Pons (tissue), 1 donor: ENCODE measurements at places on chromosomes 1 and 21.

DNA sequence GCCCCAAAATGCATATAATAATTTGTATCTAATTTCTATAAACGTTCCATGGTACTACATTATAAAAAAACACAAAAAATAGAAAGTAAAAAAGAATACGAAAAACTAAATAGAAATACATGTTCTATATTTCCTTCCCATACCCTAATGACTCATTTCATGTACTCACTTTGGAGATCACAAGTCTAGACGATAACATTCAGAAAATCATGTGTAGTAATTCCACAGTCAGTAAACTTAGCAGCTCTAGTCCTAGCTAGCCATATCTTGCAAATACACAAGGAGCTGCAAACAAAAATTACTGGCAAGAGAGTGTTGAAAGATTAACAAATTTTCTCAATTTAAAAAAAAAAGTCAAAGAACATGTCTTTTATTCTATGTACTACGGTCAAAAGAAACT, 1.4 kb downstream of the GOLPH3L start:
- DNase-seq, result no peak

GRCh38 chr1:247833601-247834000, 8.1 kb downstream of the OR11L1 start:
- DNase-seq, result no peak

DNA sequence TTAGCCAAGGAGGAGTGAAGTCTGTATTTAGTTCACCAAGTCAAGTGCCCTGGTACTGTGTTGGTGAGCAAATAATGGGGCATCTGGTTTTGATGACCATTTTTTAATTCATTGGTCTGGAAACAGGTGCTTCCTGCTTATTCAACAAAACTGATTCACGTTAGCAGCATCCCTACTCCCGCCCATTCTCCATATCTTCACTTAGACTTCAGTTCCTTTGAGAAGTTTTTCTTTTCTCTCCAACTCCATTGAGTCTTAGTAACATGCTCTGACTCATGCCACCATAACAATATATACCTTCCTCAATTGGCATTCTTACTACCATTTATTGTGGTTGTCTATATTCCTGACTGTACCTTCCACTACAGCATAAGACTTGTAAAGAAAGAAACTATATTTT, 468.9 kb downstream of the DPYD start:
- DNase-seq, result no peak

DNA sequence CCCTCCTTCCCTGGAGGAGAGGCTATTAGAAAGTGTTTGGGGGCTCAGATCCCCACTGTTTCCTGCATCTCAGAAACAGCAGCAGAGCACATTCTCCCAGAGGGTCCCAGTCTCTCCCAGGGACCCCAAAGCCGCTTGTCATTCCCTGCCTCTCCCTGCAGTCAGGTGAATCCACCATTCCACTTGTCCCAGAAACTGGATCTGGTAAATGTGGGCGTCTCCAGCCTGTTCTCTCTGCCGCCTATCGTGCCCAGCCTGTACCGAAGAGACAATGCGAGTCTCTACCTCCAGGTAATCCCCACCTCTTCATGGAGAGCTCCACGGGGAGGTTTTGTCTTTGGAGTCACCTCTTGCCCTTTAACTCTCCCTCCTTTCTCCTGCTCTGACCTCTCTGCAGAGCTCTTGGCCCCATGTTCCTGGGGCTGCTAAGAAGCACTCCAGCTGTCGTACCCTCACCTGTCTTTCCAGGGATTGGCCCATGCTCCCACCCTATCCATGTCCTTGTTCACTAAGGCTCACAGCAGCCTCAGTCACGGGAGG, 26.9 kb downstream of the INAVA start:
- no peak for DNase-seq

GRCh38 chr21:44800103-44800502, 1.5 kb downstream of the UBE2G2 start:
- no peak for DNase-seq

DNA sequence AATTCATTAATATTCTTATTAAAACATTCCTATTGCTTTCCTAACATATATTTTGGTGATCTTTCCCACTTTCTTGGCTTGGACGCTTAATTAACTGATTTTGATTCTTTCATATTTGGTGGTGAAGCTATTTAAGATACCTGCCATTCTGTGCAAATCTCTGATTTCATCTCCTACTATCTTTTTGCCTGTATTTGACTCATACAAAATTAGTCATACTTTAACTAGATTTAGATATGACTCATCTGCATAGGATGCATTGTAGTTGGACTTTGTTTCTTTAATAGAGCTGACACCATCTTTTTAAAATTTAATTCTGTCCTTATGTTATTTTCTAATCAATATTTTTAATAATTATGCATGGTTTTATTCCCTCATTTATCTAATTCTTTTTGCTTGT, 93.8 kb upstream of the PLPPR4 start:
- no peak for DNase-seq

- DNase-seq, result no peak
These were observed 148.4 kb upstream of the TMEM51 start for GRCh38 chr1:15005116-15005515.

- DNase-seq, result no peak
These were observed 23.7 kb upstream of the GREM2 start for GRCh38 chr1:240635466-240636256.

DNA sequence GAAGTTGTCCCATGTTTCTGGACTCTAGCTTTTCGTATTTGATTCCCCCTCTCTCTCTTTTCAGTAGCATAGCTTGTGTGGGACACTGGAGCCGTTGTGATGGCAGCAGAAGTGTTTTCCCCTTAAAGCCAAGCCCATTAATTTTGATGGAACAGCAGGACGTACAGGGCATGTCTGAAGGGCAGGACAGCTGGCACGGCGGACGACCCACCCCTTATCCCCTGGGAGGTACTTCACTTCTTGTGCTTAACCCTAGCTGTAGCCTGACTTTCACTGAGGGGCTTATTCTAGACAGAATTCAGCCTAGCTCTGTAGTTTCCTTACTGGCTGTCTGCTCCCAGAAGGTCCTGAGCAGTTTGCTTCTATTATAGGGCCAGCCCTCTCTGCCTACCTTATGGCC, 8.6 kb upstream of the PPFIA4 start:
- no peak for DNase-seq

DNA sequence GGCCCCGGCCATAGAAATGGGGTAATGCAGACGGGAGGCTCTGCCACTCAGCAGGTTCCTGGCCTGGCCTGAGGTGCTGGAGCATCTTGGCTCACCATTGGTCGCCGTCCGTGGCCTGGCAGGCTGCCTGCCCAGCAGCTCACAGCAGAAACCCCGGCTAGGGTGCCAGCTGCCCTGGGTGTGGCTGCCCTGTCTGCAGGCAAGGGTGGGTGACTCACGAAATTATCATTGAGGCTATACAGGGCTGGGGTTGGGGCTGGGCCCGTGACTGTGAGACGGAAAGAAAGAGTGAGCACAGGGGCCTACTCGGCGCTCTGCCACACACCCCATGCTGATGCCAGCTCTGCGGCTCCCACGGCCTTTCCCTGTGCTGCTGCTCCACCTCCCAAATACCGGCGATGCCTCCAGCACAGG, 8.0 kb upstream of the PKP1 start:
- DNase-seq, result no peak

- DNase-seq, result no peak
These were observed 32.5 kb downstream of the THRAP3 start for GRCh38 chr1:36256558-36257374.

DNA sequence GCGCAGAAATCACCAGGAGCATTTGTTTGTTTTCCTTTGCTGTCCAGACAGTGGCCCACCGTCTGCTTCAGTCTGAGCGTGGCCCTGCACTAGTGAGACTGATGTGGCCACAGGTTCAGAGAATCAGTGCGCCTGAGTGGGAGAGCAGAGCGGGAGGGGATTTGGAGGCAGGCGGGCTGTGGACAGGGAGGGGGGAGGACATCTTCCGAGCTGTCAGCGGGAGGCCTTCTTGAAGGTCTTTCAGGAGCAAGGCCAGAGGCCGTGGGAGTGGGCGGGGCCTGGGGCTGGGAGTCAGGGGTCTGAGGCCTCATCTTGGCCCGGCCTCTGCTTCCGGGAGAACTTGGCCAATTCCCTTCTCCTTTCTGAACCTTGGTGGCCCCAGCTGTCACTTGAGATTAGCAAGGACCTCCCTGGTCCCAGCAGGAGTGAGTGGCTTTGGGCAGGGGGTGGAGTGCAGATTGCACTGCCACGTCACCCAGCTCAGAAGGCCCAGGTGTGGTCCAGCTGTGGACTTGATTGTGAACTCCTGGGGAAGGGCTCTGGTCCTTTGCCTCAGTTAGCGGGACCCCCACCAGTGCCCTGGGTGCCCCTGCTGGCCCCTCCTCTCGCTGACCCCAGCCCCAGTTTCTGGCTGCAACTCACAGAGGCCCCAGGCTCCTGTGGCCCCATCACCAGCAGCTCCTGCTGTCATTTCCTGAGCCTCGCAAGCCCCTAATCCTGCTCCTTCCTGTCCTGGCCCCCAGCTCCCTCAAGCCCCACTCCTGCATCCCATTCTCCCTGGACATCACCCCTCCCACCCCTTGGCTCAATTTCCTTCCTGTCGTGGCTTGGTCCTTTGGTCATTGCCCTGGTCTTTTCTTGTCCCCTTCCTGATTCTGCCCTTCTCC, 8.4 kb downstream of the TNFRSF1B start:
- DNase-seq, result no peak

- no peak for DNase-seq
These were observed 738 bp downstream of the GNPAT start for GRCh38 chr1:231241750-231242149.

- DNase-seq, result no peak
These were observed 4.6 kb downstream of the EGLN1 start for GRCh38 chr1:231417513-231417912.

- peak; percentile 58 for DNase-seq
These were observed at the start of gene RUSC1 for GRCh38 chr1:155320661-155321617. Gene RUSC1 (plus strand): TSS chr1:155320894. CDS start chr1:155321774, 880 bp downstream.

DNA sequence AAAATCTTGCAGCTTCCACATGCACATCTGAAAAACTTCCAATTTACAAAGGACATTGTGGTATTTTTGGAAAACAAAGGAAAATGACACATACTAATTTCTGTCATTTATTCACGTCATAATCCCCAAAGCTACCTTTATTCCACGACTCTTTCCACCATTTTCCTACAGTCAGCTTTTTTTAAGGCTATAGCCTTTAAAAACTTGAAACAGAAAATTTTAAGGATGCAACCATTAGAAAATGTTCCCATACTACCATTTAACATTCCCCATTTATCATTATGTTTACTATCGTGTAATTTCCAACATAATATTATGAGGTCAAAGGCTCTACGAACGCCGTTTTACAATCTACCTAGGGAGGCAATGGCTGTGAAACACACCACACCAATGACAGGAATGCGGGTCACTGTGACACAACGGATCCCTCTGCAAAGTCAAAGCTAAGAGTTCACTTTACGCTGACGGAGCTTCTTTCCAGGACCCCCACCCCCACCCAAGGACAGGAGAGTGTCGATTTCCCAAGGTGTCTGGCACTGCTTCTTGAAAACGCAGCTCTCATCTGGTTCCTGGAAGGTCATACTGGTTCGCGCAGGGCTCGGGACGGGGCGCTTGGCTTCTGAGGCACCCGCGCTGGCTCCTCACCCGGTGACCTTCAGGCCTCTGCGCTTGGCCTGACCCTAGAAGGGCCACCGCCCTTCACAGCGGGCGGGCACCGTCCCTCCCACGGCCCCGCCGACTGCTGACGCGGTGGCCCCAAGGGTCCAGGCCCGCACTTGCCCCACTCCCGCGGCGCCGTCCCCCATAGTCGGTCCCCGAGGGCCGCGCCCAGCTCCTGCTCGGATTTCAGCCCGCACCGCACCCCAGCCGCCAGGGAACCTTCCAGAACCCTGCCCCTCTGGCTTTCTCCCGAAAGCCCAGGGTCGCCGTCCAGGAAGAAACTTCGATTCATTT, 50.5 kb upstream of the ATF3 start:
- no peak for DNase-seq

DNA sequence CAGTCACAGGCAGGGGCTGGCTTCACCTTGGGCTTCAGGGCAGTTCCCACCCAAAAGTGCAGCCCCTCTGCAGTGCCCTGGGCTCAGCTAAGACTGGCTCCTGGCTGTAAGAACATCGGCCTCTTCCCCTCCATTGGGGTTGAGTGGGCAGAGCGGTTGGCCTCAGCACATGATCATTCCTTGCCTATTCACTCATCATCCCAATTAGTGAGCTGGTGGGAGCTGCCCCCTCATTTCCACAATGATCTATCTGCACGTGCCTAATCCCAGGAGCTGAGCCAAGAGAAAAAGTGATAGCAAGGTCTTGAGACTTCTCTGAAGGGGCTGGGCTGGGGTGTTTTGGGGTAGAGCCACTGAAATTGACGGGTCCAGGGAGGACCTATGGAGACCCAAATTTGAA, 133.6 kb downstream of the SYF2 start:
- DNase-seq, result no peak

DNA sequence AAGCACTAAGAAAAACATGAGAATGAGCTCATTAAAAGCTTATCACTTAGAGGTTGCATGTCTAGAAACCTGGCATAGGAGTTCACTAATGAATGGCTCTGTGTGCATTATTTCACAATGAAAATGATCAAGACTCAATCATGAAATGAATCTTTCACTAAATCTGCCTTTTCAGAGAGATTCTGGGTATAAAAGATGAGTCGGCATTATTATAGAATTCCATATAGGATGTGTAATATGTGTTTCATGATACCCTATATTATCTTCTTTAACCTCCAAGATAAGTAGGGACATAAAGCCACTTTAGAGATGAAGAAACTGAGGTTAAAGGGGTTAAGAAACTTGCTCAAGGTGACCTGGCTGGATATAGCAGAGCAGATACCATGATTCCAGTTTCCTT, 368.1 kb downstream of the DUSP10 start:
- no peak for DNase-seq

DNA sequence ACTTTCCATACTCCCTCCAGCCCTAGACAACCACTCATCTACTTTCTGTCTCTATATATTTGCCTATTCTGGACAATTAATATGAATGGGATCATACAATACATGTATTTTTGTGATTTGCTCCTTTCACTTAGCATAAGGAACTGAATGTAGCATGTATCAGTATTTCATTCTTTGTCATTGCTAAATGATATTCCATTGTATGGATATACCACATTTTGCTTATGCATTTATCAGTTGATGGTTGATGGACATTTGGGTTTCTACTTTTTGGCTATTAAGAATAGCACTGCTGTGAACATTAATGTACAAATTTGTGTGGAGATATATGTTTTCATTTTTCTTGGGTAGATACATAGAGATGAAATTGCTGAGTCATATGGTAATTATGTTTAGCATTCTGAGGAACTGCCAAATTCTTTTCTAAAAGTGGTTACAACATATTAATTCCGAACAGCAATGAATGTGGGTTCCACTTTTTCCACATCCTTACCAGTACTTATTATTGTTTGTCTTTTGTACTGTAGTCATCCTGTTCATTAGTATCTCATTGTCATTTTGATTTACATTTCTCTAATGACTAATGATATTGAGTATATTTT, 121.0 kb downstream of the LRRC40 start:
- no peak for DNase-seq

- DNase-seq, result no peak
These were observed 135.2 kb downstream of the ELAVL4 start for GRCh38 chr1:50243939-50244338.

DNA sequence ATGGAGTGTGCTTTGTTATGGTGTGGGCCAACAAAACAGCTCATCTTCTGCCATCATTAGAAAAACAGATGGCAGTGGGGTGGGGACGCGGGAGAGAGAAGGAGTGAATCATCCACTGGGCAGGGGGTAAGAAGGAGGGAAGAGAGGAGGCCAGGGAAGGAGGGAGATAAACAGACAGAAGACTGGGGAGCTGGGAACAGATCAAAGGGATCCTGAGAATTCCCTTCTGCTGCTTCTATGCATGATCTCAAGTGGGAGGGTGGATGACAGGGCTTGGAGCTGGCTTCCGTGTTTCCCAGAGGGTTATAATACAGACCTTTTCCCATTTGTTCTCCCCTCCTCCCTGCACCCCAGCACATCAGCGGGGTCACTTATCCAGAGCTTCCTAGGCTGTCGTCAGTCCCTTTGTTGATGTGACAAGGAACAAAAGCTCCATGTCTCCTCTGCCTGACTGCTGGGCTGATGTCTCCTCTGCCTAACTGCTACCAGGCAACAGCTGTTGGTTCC, 338.6 kb downstream of the PAPPA2 start:
- DNase-seq, result peak; percentile 10
